AG04449 (cell line): ENCODE measurements at places on chromosomes 3 and 15.

- DNase-seq = peak; percentile 94
These were observed 114.0 kb downstream of the FNDC3B start for GRCh38 chr3:172153335-172153861.

DNA sequence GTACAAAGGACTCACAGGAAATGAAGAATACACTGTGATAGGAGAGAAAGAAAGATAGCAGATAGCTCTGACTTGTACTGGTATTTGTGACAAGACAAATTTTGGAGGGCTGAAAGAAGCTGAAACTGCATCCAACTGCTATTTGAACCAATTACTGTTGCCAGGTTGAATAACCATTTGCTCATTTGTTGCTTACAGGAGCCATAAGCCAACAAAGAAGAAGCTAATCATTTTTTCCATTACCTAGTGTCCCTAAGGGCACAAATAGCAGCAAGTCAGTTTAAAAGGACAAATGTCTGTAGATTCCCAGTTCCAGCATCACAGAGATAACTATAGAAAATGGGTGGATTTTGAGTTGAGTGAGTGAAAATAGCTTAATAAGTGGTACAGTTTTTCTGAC, 376.9 kb upstream of the ARPP21 start:
- DNase-seq = no peak

GRCh38 chr3:38548154-38548931, 52.2 kb downstream of the EXOG start:
- no peak for DNase-seq

GRCh38 chr3:30124435-30125370, 481.7 kb upstream of the TGFBR2 start:
- peak; percentile 19 for DNase-seq

DNA sequence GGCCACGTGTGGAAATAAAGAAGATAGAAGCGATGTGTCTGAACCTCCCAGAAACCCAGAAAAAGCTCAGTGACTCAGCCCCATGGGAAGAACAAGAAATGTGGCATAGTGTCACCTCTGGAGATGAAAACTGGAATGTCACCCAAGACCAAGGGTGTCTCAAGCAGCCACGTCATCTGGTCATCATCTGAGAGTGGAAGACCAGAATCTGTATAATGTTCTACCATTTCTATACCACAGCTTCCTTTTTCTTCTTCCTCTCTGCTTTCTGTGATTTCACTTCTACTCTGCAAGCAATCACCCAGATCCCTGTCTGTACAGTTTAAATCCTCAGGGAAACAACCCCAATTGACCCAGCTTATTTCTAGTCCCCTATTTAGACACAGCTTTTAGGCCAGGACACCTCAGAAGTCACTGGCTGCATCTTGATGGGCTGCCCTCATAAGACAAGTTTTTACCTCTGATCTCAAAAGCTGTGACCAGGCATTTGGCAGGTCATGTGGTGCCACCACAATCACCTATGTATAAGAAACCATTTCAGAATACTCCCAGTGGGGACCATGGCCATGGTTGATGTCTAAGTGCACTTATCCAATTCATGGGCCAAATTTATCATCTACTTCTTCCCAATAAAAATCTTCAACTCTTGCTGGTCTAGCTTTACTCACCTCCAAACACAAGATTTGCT, 278.5 kb upstream of the UMPS start:
- no peak for DNase-seq

- no peak for DNase-seq
These were observed 84.9 kb upstream of the SPATA12 start for GRCh38 chr3:56975567-56975966.
